ENCODE measurements at places on chromosomes 4 and X.

DNA sequence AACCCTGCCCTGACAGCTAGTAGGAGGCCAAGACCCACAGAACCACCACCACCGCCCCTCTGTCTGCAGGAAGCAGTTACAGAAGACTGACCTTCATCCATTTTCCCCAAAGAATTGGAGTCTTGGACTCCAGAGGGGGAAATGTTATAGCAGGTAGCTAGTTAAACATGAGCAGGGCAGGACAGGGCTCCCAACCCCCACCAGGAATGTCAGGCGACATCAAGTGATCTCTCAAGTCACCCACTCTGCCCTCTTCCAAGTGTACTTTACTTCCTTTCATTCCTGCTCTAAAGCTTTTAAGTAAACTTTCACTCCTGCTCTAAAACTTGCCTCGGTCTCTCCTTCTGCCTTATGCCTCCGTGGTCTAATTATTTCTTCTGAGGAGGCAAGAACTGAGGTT, 17.1 kb upstream of the AADAT start:
- DNase-seq, result no peak

GRCh38 chr4:53712408-53713020, 121.2 kb upstream of the LNX1 start:
- DNase-seq, result no peak

DNA sequence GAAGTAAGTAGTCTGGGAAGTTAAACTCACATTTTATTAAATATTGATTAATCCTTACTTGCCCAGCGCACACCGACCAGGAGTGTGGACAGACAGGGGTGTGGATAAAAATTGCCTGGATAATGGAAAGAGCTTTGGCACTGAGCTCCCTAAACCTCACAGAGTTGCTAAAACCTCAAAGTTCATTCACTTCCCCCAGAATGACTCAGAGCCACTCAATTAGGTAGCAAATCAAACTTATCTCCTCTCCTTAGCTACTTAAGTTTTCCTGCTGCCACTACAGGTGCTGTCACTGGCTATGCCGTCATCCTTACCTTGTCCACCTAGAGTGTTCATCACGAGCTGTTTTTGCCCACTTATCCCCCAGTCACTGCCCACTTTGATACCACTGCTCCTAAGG, 27.0 kb upstream of the MID1IP1 start:
- no peak for DNase-seq

DNA sequence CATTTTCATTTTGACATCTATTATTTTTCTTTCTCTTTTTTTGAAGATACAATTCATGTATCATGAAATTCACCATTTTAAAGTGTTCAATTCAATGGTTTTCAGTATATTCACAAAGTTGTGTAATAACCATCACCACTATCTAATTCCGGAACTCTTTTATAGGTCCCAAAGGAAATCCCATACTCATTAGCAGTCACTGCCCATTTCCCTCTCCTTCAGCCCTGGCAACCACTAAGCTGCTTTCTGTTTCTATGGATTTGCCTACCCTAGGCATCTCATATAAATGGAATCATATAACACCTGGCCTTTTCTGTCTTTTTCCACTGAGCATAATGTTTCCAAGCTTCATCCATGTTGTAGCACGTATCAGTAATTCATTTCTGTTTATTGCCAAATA, 3.2 kb upstream of the FGF2 start:
- DNase-seq, result no peak

DNA sequence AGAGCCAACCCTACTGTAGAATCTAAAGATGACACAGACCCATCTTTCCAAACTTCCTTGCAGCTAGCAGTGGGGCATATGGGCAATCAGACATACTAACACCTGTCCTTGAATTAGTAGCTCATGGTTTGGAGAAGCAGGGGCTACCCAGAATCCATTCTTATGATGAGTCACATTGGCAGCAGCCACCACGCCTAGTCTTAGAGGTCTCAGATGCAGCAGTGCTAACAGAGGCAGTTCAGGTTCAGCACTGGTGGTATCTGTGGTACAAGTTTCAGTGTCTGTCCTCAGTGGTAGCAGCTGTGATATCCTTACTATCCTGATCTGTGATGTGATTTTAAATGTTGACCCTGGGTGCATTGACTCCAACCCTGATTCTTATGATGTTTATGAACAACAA, 68.1 kb downstream of the FRMPD4 start:
- no peak for DNase-seq

GRCh38 chrX:101999644-102000539, 68.1 kb upstream of the ZMAT1 start:
- DNase-seq, result no peak

DNA sequence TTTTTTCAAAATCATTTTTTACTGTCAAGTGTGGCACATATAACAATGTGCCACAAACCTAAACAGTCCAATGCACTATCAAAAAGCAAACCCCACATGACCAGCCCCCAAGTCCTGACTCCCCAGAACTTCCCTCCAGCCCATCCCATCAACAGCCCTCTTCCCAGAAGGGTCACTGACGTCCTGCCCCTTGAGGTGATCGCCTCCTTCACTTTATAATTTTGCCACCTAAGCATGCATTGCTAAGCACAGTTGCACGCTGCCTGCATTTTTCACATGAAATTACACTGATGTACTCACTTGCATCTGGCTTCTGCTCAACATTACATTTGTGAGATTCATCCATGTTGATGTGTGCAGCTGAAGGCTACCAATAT, 42.5 kb downstream of the HTRA3 start:
- DNase-seq, result no peak

DNA sequence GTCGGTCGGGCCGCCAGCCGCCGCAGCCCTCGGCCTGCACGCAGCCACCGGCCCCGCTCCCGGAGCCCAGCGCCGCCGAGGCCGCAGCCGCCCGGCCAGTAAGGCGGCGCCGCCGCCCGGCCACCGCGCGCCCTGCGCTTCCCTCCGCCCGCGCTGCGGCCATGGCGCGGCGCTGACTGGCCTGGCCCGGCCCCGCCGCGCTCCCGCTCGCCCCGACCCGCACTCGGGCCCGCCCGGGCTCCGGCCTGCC, 213 bp downstream of the NFKB1 start:
- no peak for DNase-seq

GRCh38 chr4:90536408-90536807, 409.2 kb downstream of the CCSER1 start:
- no peak for DNase-seq

DNA sequence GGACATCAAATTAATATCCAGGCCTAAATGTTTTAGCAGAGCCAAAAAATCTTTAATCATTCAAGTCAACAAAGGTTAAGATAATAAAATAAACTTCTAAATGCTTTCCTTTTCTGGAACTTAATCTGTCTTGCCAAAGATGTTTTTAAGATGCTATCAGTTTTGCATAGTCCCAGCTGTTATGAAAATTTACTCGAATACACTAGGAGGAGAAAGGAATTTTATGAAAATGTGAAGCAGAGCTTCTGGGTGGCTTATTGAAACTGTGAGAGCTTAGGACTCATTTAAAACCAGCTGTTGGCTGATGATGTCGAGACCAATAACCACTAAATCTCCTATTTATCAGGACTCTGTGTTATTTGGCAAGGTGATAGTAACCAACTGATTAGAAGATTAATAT, 202.2 kb upstream of the ETNPPL start:
- DNase-seq, result no peak

GRCh38 chrX:87706134-87706533, 188.5 kb downstream of the KLHL4 start:
- no peak for DNase-seq

DNA sequence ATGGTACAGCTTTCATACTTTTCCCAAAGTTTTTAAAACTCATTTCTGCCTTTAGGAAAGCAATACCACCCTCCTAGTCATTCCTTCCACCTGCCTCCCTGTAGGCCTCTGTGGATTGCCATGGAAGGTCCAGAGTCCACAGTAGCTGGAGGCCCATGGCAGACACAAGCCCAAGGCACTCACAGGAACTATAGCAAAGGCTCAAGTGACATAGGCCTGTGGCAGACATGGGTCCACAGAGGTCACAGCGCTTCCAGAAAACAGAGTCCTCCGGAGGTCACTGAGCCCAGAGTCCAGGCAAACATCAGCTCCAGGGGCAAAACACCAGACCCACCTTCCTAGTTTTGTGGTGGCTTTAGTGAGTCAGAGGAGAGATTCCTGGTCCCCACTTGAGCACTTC, 147.6 kb upstream of the ATP6AP2 start:
- no peak for DNase-seq

GRCh38 chr4:181225616-181226261, 1017.5 kb upstream of the TENM3 start:
- DNase-seq, result no peak

DNA sequence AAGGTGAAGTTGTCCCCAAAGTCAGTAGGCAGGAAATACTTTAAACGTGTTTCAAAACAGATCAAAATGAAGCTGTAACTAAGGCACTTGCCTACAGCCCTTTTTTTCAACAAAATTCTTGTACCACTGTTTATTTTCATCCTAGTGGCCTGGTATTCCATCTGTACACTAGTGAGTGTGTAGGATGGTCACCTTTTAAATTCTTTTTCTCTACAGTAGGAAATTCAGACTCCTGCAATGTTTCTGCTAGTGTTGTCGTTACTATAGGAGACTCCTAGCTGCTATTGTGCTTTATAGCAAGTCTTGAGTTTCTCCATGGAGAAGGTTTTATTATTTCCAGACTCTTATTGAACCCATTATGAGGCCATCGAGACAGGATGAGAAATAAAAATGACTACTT, 7.0 kb upstream of the NHS start:
- DNase-seq, result no peak

All from effector CD4-positive, alpha-beta T cell (primary cell).